Glomerular endothelial cell (primary cell): ENCODE measurements at places on chromosomes 3 and 15. TPM values are rescaled to one million over a fixed set of nuclear protein-coding genes. Genes with fewer than 3 reads are reported as not detected.
A peak's percentile ranks its signal among the peaks of the same experiment; 100 is the strongest.

DNA sequence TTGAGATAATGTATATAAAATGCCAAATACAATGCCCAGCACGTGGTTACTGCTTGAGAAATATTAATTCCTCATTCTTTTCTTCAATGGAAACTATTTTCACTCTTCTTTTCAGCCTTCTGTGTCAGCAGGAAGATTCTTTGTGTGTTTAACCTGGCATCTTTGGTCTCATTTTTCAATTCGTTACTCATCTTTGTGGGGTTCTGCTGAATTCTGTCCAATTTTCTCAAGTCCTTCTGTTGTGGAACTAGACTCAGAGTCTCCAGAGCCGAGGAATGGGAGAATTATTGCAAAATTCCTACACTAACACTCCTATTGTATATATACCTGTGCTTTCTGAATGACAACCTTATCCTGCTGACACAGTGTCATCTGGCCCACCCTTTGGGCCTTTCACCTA is 96.8 kb upstream of the RGMA start:
- no peak for DNase-seq

GRCh38 chr3:108201258-108201657 is 21.0 kb downstream of the IFT57 start:
- DNase-seq, result no peak

- no peak for DNase-seq
These were observed 31.0 kb upstream of the TM4SF4 start for GRCh38 chr3:149443545-149443912.

GRCh38 chr15:96736384-96736783 is 405.9 kb downstream of the NR2F2 start:
- DNase-seq, result no peak

DNA sequence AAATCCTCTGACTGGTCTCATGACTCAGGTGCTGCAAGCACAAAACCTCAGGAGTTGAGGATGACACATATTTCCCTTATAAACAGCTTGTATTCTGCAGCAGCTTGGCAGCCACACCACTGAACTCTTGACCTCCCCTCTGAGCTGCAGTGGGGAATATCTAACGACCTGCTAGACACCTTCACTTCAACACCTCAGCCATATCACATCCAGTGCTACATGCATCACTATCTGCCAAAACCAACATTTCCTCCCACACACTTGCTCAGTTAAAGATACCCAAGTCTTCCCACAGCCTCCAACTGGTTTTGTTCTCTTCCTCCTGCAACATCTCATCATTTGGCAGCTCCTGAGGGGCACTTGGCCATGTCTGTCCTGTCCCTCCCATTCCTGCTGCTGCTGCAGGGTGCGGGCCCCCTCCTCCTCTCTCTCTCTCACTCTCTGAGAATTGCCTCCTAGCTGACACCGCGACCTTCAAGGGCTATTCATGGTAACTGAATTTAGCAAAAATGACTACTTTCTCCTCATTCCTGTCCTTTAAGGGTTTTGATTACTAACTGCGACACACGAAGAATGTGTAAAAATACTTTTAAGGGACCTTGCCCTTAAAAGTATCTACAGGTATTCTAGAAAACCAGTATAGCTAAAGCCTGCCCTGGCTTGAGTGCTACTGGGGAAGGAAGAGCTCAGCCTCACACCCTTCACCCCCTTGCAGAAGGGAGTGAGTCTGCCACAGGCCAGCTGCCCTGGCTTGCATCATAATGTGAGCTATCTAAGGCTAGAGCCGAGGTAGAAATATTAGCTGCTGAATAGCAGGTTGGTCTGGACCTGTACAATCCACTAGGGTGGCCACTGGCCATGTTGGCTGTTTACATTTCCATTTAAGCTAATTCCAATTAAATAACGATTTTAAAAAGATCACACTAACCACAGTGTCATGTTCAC is 5.0 kb upstream of the CCR9 start:
- no peak for DNase-seq

The TUBGCP4 gene
- 9.0 and 11.3 TPM in 2 replicates for total RNA-seq

The RAB6B gene
- total RNA-seq, result 3.8 and 4.3 TPM in 2 replicates

The SLC51B gene
- not detected in 2 replicates for total RNA-seq

The MCF2L2 gene
- total RNA-seq, result 3.1 and 3.6 TPM in 2 replicates

DNA sequence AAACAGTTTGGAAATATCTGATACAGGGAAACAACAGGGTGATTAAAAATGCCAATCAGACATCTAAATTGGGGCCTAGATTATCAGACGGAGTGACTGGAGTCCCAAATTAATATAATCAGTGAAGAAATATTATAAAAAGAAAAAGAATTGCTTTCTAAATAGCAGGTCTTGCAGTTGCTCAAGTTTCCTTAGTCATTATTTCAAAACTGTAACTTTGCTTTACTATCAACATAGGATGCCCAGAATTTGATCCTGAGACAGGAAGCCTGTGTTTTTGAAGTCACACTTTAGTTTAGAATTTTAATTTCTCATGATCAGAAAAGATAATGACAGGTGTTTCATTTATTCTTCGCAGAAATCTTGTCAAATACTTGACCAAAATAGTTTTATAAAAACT is 105.9 kb downstream of the IL1RAP start:
- DNase-seq, result no peak

GRCh38 chr3:14416453-14416852 is 14.0 kb downstream of the SLC6A6 start:
- no peak for DNase-seq

DNA sequence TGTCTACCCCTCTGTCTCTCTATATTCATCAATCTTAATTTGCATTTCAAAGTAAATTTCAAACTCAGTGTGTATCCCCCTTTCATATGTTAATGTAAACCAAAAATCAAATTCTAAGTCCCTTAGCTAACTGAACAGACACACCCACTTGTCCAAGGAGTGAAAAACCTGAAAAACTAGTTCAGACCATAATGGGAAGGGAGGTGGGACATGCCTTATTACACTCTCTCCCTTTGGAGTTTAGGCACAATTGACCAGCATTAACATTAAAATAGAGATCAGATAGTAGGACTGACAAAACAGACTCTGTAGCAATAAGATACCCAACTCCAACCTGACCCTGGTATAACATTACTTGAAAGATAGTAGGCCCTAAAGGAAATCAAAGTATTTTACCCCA is 247.7 kb upstream of the GADL1 start:
- no peak for DNase-seq

The GNAT1 gene
- total RNA-seq, result not detected in 2 replicates

The LMOD3 gene
- not detected in 2 replicates for total RNA-seq

- DNase-seq, result no peak
These were observed 23.6 kb downstream of the KCNMB3 start for GRCh38 chr3:179227349-179227748.

DNA sequence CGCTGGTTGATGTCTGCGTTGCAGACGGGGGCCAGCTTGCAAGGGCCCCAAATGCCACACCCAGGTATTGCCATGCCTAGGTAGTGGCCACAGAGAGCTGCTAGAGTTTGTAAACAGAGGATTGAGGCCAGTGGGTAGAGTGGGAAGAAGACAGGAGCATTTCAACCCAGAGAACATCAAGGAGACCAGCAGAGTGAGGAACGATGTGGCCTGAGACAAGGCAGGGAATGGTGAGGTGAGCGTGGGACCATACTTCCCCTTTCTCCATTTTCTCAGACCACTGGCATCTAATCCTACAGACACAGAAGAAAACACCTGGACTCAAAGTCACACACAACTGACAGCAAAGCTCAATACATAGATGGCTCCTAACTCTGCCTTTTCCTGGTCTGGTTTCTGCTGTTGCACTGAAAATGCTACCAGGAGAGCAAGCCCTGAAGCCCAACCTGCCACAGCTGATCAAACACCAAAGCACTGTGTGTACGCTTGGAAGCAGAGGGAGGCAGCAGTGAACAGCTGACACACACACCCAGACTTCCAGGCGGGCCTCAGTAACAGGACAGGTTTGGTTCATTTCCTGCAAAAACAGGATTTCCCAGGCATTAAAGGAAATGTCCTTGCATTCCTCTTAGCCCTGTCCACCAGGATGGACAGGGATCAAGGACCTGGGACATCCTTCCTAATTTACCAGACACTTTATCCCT is 1.6 kb downstream of the FAM174B start:
- no peak for DNase-seq

The ZPLD1 gene
- 0.10 TPM in 1 of 2 replicates, not detected in the other for total RNA-seq

DNA sequence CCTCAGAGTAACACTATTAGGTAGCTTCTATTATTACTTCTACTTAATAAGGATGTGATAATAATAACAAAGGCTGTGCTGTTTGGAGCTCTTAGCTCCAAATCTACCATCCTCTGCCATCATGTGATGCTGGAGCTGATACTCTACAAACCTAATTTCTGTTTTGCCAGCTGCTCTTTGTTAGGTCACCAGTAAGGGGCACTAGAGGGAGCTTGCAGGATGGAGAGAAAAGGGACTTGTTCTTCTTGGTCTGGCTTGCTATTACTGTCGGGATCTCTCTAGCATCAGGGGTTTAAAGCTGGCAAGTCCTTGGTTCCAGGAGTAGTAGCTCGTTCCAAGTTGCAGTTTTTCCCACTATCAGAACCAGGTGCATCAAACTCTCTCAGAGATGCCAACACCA is 194.9 kb upstream of the KBTBD8 start:
- DNase-seq, result no peak

DNA sequence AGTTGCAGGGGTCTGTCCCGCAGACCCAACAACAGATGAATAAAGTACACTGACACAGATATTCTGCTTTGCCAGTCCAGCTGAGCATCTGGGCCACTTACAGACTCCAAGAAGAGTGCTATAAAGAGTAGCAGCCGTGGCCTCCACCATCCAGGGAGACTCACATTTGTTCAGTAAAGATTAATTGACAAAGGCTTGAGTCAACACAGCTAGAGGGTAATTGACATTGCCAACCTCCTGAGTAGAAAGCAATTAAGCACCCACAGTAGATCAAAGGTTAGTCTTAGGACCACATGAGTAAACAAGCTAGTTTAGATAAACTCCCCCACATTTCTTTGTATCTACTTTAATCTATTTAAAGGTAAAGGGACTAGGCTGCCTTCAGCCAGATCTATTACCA is 16.3 kb upstream of the CRTC3 start:
- no peak for DNase-seq

The COL6A5 gene
- 0.05 TPM in 1 of 2 replicates, not detected in the other for total RNA-seq

- no peak for DNase-seq
These were observed 1.5 kb upstream of the HEG1 start for GRCh38 chr3:125057186-125057850.

- DNase-seq, result no peak
These were observed 7.0 kb upstream of the THBS1 start for GRCh38 chr15:39573844-39574243.

The IL17RB gene
- not detected in 2 replicates for total RNA-seq

The SLC28A2 gene
- total RNA-seq, result not detected in 2 replicates

GRCh38 chr15:48352474-48353072 is 21.3 kb downstream of the DUT start:
- peak; percentile 58 for DNase-seq

- no peak for DNase-seq
These were observed 22.5 kb downstream of the CHST14 start for GRCh38 chr15:40493089-40493840.

DNA sequence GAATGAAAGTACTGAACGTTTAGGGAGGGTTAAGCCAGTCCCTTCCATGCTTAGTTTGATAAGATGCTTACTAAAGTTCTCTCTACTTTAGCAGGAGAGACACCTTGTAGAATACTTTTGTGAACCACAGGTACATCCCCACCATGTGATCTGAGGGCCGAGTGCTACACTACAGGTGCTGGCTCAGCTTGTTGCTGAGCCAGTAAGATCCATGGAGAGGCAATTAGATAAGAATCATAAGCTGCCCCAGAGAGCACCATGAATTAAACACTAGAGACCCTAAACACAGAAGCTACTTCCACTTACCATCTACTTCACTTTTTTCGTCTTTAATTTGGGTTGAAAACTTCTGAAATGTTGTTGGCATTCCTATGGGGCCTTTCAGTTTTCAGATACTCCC is 70.5 kb upstream of the GOLGA8B start:
- no peak for DNase-seq

GRCh38 chr3:117898722-117899522 is 1135.7 kb downstream of the IGSF11 start:
- DNase-seq, result no peak

The SYNPR gene
- total RNA-seq, result not detected in 2 replicates

GRCh38 chr15:79218588-79219200 is 63.8 kb upstream of the ANKRD34C start:
- no peak for DNase-seq

The CCRL2 gene
- 11.5 and 15.8 TPM in 2 replicates for total RNA-seq

The SOX14 gene
- not detected in 2 replicates for total RNA-seq

The SLC6A20 gene
- total RNA-seq, result not detected in 2 replicates

DNA sequence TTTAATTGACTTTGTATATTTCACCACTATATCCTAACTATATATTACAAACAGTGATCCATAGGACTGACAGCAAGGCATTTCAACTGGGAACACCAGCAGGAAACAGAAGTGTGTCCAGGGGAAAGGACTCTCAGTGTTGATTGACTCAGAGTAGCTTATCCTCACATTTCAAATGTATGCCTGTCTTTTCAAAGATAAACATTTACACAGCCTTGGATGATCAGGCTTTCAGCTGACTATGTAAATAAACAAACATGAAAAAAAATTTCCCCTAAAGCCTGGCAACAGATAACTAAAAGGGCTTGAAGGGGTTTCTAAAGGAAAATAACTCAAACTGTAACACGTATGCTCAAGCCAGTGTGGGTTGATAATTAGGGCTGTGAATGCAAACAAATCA is 321.8 kb downstream of the TBC1D5 start:
- no peak for DNase-seq

The CCDC32 gene
- total RNA-seq, result 26.9 and 44.0 TPM in 2 replicates

DNA sequence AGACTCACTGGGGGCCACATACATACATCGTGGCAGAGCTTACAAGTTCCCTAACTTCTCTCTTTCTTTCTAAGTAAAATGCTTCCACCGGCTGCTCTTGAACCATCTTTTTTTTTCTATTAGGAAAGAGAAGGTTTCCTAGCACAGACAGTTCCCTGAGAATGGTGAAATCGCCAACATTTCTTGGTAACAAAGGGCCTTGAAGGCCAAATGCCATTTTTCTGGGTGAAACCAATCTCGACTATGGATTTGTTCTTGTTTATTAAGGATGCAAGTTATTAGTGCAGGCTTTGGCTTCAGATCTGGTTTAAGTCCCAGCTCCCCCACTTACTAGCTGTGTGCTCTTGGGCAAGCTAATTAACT is 3.0 kb downstream of the LMCD1 start:
- no peak for DNase-seq

DNA sequence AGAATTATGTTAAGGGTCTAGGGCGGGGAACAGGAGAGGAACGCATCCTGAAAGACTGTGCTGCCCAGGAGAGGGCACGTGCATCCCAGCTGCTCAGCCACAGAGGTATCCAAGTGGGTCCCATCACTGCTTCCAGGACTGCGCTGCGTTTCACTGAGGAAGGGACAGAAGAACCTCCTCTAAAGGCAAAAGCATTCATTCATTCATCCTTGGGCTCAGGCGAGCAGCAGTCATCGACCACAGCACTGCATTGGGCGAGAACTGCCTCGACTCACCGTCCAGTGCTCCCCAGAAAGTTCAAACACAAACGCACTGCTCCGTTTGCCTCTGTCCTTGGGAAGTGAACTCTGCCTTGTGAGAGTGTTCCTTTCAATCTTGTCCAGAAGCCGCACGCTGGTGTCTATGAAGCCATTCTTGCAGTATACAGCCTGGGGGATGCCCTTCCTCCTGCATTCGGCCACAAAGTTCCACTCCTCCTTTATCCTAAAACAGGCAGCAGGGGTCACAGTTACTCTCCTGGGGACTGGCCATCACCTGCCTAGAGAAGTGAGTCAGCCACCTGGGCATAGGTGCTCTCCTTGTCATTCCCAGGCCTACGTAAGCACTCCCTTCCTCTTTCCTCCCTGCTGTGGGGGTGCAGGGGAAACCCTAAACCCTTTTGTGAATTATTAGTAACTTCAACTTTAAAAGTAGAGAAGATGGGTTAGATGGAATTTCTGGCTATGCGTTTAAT is 21.2 kb downstream of the LRRC2 start:
- no peak for DNase-seq
